Uterine smooth muscle cell (primary cell): ENCODE measurements at places on chromosomes 2 and 18. TPM values are rescaled to one million over a fixed set of nuclear protein-coding genes. Genes with fewer than 3 reads are reported as not detected.

The AKAIN1 gene
- not detected in 2 replicates for total RNA-seq

The KRTCAP3 gene
- total RNA-seq: not detected in 2 replicates

The ANKRD44 gene
- total RNA-seq: 34.2 and 41.5 TPM in 2 replicates

The SLC23A3 gene
- total RNA-seq: 1.00 and 2.5 TPM in 2 replicates

The UGT1A8 gene
- 0.12 TPM in 1 of 2 replicates, not detected in the other for total RNA-seq

The ZFAND2B gene
- total RNA-seq: 25.5 and 30.0 TPM in 2 replicates

The SULT1C2 gene
- total RNA-seq: 0.33 and 0.62 TPM in 2 replicates

The NCKAP5 gene
- 0.55 and 1.6 TPM in 2 replicates for total RNA-seq

The ASIC4 gene
- total RNA-seq: 0.25 and 0.55 TPM in 2 replicates

The CCDC121 gene
- 1.7 and 2.0 TPM in 2 replicates for total RNA-seq

The PKDCC gene
- total RNA-seq: 55.4 and 56.6 TPM in 2 replicates

The RRM2 gene
- total RNA-seq: 21.0 and 76.0 TPM in 2 replicates

The MAL gene
- total RNA-seq: not detected in 2 replicates
